ENCODE measurements at places on chromosomes 6 and 20. TPM values are rescaled to one million over a fixed set of nuclear protein-coding genes. Genes with fewer than 3 reads are reported as not detected.

The BPIFB3 gene
- not detected for polyA plus RNA-seq

The NKAIN2 gene
- 32.0 TPM for polyA plus RNA-seq

The DEFB132 gene
- polyA plus RNA-seq = not detected

The TGM3 gene
- 0.54 TPM for polyA plus RNA-seq

GRCh38 chr6:22883061-22883717, 313.8 kb downstream of the HDGFL1 start:
- DNase-seq = no peak

The SCAF8 gene
- polyA plus RNA-seq = 59.6 TPM

DNA sequence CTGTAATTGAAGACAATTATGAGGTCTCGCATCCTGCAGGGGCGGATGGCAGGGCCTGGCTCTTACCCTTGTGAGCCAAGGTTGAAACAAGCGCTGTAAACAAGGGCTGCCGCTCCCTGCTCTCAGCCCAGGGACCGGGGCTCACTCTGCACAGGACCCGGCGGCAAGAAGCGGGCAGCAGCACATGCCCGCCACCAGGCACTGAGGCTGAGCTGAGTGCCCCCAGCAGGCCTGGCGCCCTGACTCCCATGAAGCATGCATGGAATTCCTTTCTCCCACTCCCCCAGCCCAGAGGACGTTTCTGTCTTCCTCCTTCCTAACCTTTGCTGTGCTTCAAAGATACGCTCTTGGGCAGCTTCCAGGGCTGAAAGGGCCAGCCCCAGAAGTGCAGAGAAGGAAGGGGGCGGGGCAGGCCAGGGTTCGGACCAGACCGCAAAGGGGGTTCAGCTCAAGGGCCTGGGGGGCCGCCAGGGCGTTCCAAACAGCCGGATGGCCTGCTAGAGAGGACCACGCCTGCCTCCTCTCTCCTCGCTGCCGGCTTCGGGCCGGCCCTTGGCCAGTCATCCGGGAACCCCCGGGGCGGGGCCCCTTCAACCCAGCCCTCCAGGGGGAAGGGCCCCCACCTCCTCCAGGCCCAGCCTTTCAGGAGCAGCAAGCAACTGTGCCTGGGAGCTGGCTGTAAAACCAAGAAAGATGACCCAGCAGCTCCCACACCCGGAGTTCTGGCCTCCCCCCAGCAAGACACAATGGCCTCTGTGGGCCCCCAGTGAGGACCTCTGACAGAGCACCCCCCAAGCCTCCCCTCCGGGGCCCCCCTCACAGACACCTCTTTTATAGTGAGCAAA, 109.9 kb downstream of the NOL4L start:
- peak; percentile 81 for DNase-seq

The HFE gene
- 8.3 TPM for polyA plus RNA-seq

DNA sequence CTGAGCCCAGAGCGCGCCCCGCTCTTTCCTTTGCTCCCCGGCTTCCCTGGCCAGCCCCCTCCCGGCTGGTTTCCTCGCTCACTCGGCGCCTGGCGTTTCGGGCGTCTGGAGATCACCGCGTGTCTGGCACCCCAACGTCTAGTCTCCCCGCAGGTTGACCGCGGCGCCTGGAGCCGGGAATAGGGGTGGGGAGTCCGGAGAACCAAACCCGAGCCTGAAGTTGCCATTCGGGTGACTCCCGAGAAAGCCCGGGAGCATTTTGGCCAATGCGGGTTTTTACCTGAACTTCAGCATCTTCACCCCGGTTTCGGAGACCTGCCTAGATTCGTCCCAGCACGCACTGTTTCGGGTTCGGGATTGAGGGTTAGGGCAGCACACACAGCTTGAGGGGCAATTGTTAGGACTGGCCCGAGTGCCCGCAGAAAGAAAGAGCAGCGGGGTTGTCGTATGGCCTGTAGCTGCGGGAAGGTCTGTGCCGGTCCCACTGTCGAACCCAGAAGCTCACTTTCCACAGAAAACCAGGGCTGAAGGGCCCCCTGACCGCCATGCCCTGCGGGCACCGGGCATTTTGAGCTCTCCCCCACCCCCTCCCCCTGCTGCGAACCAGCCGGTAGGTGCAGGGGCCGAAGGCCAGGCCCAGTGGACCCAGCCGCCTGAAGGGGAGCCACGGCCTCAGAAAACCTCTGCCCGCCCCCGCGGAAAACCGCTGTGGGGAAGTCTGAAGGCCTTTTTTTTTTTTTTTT, 2.1 kb downstream of the FOXP4 start:
- DNase-seq = no peak

GRCh38 chr6:158040804-158041347, 59.2 kb downstream of the SYNJ2 start:
- no peak for DNase-seq

DNA sequence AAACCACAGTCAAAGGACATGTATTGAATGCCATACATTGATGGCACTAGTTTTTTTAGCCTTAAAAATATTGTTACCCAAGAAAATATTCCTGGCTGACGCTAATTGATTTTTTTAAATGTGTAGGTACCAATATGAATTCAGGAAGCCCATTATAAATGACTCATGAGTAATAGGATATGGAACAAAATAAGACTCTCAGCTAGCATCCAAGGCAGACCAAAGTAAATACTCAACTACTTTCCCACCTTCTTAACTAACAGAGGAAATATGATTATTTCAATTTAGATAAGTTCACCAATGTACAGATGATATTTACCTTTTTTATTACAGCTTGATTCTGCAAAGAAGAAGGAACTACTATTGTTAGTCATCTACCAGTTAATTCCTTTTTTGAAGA, 43.2 kb upstream of the TXNDC5 start:
- no peak for DNase-seq

The ZBTB22 gene
- 23.6 TPM for polyA plus RNA-seq

The BPIFB6 gene
- not detected for polyA plus RNA-seq

DNA sequence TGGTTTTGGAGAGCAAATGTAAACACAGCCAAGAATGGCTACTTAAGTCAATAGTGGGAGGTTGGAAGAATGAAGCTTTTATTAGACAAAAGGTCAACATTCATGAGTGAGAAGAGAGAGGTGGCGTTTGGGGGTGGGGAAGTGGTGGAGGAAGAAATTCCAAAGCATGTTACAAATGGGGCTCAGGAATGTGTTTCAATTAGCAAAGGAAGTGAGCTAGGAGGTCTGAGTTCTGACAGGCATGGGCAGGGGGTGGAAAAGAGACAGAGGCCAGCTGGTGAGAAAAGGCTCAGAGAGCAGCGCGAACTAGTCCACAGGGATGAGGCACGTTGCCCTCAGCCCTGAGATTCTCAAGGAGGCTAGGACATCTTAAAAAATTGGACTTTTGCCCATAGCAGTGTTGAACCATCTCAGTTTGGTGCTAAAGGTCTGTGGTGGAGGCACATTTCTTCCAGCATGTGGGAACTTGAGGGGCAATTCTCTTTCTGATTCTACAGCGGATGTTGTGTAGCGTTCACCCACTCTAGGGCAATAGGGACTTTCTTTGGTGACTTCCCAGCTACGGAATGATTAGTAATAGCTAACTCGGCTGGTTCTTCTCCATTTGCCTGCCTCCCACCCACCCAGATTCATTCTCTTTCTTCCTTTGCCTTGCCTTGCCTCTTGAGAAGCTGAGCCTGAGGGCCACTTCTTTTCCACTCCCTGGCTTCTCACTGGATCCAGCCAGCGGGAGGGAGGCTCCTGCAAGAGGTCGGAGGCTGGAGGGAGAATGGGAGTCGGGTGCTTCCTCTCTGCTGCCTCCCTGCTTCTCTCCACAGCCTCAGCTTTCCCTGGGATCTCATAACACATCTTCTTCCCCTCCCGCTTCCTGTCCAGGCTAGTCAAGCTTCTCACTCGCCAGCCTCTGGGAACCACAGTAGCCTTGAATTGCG, 45.1 kb upstream of the NEDD9 start:
- DNase-seq = peak; percentile 67

- DNase-seq = no peak
These were observed 95.7 kb downstream of the FILIP1 start for GRCh38 chr6:75397656-75398465.

DNA sequence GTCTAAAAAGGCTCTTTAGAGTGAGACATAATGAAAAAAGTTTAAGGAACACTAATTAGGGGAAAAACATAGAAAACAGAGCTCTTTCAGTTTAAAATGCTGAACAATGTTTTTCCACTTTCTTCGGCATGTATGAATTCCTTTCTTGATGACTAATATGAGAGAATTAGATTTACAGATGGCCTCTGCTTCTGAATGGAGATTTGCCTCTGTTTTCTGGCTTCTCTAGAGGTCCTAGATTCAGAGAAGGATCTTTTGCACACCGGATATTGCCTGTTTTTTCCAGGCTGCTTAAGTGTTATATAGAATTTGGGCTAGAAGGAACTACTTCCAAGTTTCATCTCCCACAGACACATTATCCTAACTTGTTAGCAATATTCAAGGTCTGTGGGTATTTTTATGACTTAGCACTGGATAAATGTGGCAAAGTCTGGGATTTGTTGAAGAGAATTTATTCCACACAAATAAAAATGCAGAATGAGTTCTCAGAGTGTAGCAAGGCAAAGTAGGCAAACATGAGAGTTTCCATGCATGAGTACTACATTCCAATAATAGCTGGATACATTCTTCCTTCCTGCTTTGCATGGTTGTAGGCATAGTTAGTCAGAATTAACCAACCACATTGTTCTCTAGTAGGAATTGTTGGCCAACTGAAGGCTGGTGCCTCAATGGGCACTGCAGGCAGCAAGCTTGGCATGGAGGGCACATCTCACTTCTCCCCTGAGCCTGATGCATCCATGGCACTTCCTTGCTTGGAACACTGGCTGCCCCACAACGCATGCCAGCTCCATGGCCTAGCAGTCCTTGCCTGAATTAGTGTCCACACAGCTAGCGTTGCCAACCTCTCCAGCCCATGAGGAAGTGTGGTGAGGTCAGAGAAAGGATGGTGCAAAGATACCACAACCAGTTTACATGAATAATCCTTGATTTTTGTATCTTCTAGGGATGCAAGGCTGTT, 224.2 kb downstream of the CLIC5 start:
- no peak for DNase-seq

GRCh38 chr20:16052456-16052855, 520.8 kb downstream of the KIF16B start:
- DNase-seq = no peak

- DNase-seq = no peak
These were observed 255.9 kb downstream of the ESR1 start for GRCh38 chr6:152063170-152063921.

GRCh38 chr6:144160431-144161005, 10.2 kb downstream of the STX11 start:
- no peak for DNase-seq

DNA sequence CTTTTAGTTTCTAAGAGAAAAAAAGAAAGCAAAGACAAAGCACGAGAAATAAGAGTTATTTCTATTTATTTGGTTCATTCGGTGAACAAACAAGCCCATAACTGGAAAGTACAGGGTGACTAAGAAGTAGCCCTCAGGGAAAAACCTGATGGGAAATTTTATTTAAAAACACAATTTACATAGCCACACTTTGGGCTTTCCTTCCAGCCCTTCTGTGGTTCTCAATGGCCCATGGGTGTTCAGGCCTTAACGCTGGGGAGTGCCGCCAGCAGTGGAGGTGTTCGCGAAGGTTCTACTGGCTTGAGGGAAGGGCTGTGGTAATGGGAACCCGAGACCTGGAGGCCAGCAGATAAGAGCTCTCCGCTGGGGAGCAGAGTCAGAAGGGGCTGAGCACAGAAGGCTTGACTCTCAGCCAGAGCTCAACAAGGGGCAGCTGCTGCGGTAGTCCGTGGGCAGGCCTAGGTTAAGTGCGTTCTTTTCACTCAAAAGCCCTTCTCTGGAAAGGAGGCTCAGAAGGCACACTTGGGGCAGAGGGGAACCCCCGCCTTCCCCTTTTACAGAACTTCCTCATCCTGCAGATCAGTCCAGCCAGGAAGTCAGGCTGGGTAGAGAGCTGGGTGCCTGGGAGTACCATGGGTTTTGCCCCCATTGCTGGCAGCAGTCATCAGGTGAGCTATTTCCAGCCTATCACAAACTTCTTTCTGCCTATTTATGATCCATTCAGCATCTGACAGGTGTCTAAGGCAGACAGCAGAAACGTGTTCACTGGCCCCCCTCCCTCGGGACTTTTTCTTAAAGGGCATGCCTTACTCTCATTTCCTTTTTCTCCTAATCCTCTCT, 8.8 kb upstream of the CD83 start:
- no peak for DNase-seq

- no peak for DNase-seq
These were observed 22.9 kb upstream of the PAX1 start for GRCh38 chr20:21682521-21682954.

The PRSS35 gene
- polyA plus RNA-seq = 43.0 TPM

DNA sequence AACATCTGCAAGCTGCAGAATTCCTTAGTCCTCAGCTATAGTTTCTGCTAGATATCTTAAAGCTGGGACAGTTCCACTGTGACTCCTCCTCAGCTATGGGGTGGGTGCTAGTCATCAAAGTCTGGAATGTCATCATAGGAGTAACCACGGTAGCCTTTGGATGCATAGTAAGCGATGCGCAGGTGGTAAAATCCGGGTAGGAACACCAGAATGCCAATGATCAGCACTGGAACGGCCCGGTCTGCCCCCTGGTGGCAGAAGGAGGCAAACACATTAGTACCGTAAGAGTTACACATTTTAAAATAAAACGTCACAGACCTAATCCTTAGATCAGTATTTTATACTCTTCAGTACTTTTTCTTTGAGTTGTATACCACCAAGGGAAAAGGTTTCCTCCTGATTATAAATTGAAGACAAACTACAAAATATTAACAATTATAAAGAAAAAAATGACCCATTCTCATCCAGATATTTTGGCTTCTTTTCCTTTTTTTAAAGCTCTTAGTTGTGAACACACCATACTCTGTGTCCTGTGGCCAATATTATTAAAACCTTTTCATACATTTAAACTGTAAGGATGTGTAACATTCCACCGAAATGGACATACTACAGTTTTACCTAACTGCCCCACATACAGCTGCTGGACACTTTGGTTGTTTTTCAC, 18.9 kb downstream of the PCNA start:
- no peak for DNase-seq

GRCh38 chr6:123925350-123925749, 121.7 kb downstream of the NKAIN2 start:
- DNase-seq = no peak

DNA sequence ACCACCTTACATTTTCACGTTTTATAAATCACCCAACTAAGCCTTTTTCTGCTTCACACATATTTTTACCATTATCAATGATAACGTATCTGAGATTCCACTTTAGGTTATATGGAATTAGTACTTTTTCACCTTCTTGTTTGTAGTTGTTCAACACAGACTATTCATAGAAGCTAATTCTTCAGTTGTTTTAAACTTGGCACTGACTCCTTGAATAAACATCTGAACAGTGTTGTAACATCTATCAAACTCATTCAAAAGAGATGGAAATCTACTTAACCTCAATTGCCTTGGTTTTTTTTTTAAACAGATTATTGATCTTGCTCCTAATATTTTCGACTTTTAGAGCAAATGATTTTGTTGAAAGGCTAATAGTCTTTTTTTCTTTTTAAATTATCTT, 34.2 kb downstream of the PTPRA start:
- no peak for DNase-seq

- DNase-seq = no peak
These were observed 60.5 kb downstream of the RSPH3 start for GRCh38 chr6:158939255-158940159.

DNA sequence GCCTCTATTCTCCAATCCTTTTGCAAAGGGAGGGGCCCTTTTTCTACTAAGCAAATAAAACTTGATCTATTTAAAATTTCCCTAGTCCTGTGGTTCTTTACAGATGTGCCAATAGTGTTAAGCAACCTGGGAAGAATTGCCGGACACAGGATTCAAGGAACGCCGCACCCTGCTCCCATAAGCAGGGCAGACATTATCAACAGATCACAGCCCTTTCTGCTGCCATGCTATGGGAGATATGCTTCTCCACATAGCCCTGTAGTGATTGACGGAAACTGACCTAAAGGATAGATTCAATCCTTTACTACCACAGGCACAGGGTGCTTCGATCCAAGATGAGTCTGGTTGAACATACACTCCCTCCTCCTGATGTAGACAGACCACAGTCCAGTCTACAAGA, 118.4 kb upstream of the TRAF3IP2 start:
- no peak for DNase-seq

The TFAP2C gene
- polyA plus RNA-seq = 0.81 TPM

All from right renal cortex interstitium (tissue), 3 donors.